ENCODE measurements at places on chromosomes 13 and 19.

DNA sequence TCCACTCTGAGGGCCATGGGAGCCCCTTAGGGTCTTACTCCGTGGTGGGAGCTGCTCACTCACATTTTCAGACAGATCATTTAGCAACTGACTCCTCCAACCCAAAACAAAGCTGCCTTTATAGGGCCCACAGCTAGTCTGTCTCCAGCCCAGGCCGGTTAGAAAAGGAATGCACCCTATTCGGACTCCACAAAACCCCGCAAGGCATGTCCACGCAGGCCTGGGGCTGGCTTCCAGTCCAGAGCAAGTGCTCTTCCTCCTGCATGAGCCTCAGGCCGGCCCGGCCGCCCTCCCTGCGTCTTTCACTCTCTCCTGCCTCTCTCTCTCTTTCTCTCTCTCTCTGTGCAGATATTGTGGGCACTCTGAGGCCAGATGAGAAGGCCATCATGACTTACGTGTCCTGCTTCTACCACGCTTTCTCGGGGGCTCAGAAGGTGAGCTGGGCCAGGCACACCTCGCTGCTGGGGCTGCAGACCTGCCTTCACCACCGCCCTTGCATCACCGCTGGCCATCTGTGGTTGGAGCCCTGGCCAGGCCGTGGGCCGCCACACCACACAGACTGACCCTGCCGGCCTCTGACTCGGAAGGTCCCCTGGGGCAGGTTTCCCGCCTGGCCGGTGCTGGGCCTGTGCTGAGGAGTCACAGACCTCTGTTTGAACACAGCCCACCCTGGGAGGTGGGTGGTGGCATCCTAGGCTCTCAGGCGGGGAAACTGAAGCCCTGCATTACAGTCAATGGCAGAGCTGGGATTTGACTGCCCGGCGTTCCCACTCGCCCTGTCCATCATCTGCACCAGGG is 33.1 kb downstream of the CAPN12 start:
- no peak for DNase-seq

- no peak for DNase-seq
Observed at GRCh38 chr19:49418511-49418910, 4.7 kb downstream of the PTH2 start.

GRCh38 chr19:8988204-8988603 is 22.0 kb downstream of the MUC16 start:
- no peak for DNase-seq

GRCh38 chr19:6427131-6427530 is 2.5 kb upstream of the KHSRP start:
- DNase-seq: no peak

DNA sequence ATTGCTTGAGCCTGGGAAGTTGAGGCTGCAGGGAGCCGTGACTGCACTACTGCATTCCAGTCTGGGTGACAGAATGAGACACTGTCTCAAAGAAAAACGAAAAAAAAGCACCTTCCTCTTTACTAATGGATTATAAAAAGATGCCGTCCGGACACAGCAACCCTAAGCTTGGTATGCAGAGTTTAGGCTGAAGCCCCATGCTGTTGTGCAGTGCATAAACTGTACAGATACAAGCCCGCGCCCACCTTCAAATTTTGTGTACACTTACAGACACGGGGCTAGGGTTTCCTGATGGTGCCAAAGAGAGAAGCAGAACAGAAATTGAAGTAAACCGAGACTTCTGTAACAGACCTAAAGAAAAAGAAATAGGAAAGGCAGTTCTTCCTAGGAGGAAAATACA is 9.0 kb downstream of the LPAR6 start:
- DNase-seq: no peak

GRCh38 chr13:67221630-67222226 is 8.4 kb downstream of the PCDH9 start:
- no peak for DNase-seq

GRCh38 chr13:27915301-27916207 is 4.2 kb upstream of the PDX1 start:
- no peak for DNase-seq

DNA sequence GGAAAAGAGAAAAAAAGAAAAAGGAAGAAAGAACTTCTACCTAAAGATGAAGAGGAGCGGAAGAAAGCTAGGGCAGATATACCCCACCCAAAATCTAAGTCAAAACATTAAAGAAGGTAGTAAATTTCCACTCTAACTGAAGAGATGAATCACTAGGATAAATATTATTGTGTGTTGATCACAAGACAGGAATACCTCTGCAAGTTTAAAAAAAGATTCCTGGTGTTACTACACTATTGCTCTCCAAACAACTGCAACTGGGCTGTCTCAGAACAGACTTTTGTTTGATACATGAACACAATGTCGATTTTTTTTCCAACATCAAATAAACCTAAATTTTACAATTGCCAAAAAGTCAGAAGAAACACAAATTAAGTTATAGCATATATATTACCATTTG is 6.8 kb downstream of the HSPH1 start:
- DNase-seq: no peak

- no peak for DNase-seq
Observed at GRCh38 chr13:44465318-44465717, 91.7 kb downstream of the SERP2 start.

DNA sequence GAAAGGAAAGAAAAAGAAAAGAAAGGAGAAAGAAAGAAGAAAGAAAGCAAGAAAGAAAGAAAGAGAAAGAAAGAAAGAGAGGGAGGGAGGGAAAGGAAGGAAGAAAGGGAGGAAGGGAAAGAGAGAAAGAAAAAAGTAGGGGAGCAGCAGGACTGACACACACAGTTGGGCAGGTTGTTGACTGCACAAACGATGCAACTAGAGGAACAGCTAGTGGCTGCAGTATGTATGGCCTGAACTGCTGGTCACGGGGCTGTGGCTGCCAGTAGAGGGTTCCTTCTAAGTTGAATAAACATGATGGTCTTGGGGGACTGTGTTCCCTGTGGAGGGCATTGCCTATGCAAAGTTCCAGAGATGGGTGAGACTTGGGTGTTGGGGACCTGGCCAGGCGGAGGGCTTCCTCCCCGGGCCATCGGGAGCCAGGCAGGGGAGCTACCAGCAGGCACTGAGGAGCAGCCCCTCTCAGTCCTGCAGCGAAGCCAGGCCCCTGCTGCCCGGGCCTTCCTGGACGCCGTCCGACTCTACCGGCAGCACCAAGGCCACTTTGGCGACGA is 16.7 kb upstream of the COLGALT1 start:
- DNase-seq: no peak

GRCh38 chr13:46267166-46267565 is 55.4 kb downstream of the LRRC63 start:
- no peak for DNase-seq

DNA sequence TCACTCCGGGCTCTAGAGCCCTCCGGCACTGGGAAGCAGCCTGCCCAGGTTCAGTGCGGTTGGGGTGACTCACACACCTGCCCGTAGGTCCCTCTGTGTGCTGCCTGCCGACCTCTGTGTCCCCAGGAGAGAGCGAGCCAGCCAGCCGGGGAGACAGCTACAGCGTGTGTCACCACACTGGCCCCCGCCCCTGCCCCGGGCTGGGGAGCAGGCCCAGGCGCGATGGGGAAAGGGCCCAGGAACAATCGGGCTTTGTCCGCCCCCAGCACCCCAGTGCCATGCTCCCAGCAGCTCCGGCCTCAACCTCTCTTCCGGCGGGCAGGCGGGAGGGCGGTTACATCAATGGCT is at the start of gene KLK6:
KLK6 (minus strand) TSS at position 179 of the 348 bp plus-strand sequence. CDS start 1,487 bp downstream, outside the sequence.
- no peak for DNase-seq

GRCh38 chr19:35352177-35352447 is 4.4 kb downstream of the FFAR1 start:
- no peak for DNase-seq

- DNase-seq: no peak
Observed at GRCh38 chr13:32284927-32285632, 30.1 kb downstream of the ZAR1L start.

GRCh38 chr19:13153569-13154240 is 3.5 kb downstream of the IER2 start:
- DNase-seq: no peak

DNA sequence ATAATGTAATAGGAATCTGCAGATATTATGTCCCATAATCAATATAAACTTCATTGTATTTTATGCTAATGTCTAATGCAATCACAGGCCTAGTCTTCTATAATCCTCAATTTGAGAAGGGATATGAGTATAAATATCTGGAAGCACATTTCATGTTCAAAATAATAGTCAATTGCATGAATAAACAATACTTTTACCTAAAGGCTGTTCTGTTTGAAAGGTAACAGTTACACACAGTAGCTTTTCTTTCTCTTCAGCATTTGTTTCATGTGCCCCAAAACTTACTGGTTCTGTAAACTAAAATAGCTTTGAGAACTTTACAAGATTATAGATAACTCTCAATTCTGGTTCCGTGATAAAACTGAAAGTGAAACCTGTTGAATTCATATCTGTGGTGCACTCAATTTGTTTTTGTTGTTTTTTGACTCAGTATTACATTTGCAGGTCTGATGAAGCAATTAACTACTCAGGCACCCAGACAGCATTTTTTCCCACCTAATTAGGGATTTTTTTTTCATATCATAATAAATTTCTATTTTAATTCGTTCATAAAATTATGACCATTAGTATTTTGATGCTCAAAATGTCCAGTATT is 1193.8 kb downstream of the SLITRK1 start:
- DNase-seq: no peak

DNA sequence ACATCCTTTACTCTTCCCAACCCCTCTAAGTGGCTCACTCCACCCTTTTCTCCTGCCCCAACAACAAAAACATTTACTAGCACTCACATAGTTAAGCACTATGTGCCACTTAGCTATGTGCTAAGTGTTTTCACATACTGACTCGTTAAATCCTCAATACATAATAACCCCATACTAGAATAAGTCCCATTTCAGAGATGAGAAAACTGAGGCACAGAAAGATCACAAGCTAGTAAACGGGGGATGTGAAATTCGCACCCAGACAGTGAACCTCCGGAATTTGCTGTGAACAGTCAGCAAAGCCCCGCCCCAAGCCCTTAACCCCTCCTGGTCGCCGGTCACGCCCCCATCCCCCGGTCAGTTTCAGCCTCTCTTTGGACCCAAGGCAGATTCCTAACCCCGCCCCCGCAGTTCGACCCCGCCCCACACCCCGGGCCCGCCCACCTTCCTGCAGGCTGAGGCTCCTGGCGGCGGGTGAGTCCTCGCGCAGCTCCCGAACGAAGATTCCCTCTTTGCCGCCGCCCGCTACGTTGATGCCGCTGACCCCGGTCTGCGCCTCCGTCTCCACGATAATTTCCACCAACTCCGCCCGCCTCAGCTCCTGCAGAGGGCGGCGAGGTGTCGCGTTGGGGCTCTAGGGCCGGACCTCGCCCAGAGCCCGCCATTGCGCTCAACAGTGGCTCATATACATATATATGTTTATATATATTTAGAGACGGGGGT is 9.8 kb downstream of the PRX start:
- DNase-seq: peak; percentile 85

GRCh38 chr13:39787086-39787487 is 131.6 kb downstream of the COG6 start:
- DNase-seq: no peak

DNA sequence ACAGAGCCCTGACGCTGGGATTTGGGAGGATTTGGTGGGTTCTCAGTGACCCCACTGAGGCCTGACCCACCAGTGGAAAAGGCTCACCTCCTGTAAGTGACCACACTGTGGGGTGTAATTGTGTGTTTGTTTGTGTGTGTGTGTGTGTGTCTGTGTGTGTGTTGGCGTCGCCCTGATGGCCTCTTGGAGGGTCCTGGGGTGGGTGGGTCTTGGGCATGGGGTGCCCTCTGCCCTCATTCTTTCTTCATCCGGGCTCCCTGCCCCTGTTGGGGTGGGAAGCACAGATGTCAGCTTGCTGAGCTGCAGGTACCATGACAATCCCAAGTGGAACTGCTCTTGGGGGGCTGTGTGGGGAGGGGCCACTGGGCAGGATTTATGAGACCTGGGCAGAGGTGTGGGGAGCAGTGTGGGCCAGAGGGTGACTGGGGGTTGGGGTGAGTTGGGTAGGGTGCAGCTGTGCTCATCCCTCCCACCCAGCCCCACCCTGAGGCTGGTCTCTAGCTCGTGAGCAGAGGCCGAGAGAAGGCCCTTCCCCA is 22.8 kb downstream of the WTIP start:
- DNase-seq: no peak

GRCh38 chr13:60873116-60873515 is 476.1 kb downstream of the TDRD3 start:
- DNase-seq: no peak

DNA sequence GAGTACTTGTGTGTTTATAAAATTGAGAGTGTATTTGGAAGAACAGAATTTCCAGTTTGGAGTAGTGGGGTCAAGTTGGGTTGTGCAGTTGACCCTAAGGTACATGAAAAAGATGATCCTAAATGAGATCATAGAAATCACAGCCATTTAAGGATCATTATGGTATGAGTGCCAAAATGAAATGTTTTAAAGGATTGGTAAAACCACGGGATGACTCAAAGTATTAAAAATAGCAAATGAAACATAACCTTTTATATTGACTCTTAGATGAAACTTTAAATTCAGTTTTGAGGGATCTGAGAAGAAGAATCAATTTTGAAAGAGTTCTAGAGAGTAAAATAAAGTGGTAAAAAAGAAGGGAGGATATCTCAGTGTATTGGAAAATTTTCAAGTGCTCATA is 773.8 kb downstream of the GPC5 start:
- no peak for DNase-seq

DNA sequence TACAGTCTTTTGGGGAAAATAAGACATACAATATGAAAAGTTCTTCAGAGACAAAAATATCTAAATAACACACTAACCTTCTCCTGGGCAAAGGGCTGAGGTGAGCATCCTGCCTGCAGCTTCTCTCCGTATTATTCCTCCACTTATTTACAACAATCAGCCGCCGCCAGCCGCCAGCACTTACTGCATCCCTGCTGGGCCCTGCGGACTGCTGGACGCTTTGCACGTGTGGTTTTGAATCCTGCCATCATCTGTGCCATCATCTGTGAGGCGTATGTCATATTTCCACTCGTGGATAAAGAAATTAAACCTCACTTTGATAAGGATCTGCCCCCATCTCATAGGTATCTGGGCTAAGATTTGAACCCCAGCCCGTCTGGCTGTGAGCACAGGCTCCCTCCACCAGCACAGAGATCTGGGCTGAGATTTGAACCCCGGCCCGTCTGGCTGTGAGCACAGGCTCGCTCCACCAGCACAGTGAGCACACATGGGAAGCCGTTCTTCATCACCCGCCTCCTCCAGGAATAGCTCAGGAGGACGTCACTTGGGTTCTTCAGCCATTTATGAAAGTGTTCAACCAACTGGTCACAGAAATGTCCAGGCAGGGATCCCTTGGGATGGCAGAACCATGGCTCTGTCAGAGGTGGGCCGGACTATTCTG is 35.2 kb upstream of the TUBGCP3 start:
- DNase-seq: no peak

DNA sequence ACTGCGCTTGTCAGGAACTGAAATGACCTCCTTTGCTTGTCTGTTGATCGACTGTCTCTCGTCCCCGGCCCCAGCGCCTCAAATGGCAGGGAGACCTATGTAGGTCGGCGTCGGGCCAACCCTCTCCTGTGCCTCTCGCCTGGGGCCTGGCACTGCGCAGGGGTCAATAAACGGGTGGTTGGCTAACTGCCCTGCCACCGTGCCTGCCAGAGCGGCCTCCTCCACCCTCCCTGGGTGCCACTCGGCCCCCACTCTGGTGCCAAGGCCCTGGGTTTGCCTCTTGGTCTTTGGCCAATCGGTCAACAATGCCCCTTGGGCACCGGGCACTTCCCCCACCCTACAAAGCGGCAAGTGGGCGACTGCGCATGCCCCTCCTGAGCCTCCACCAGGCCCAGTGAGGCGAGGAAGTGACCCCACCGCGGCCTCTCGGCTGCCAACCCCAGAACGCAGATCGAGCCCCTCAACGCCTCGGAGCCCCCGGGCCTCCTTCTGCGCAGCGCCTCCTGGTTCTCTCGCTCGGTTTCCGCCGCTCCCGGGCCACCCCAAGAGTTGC is 1.1 kb downstream of the KEAP1 start:
- peak; percentile 49 for DNase-seq

GRCh38 chr13:44237881-44238421 is 135.7 kb upstream of the SERP2 start:
- DNase-seq: no peak

All from CD4-positive, alpha-beta T cell treated with Interleukin-1 beta for 1 hour (primary cell).